ENCODE measurements at places on chromosomes 12 and 14.

DNA sequence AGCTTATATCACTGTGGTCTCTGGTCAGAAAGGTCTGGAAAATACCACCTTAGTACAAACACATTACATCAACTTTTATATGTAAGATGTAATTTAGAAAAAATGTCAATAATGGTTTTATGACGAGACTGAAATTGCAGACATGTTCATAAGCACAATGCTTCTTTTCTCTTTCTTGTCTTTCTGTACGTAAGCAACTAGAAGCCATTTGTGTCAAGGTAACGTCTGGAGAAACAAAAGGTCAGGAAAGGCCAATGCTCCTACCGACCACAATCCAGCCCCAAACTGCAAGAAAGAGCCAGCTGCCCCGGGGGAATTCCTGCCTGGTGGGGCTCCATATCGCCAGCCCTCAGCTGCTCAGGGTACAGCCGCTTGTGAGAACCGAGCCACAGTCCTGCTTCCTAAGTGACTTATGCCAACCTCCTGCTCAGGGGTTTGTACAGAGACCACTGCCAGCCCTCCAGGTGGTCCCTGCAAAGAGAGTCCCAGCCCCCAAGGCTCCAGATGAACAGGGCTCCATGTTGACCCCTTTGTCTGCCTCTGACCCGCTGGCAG lies 6.3 kb downstream of the ZNF839 start:
- DNase-seq = no peak

- no peak for DNase-seq
Observed at GRCh38 chr12:18158774-18159557, 69.0 kb upstream of the RERGL start.

GRCh38 chr12:107405436-107405835 lies 280.2 kb upstream of the PWP1 start:
- DNase-seq = no peak

- DNase-seq = no peak
Observed at GRCh38 chr14:51020024-51020710, 74.7 kb downstream of the TRIM9 start.

DNA sequence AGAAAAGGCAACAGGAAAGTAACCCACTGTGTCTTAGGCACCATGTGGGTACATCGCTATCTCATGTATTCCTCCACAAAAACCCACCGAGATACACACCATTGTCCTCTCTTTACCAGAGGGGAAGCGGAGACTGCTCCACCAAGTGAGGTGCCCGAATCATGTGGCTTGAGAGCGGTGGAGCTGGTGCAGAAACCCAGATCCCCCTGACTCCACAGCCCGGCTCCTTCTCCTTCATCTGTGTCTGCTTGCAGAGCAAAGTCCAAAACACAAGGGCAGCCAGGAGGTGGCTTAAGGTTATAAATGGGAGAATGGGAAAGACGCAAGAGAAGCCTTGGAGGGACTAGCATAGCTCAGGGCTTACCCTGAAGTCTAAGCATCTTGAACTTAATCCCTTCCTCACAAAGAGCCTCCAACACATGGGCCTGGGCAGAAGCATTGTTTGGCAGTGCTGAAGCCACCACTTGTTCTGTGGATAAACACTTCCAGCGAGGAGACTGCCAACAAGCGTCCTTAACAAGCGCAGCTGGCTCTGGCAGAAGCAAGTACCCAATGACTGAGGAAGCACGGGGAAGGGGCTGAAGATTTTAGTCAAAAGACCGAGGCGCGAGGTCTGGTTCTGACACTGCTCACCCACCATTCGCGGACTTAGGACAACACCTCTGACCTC lies 83.0 kb downstream of the TTC7B start:
- DNase-seq = peak; percentile 55

DNA sequence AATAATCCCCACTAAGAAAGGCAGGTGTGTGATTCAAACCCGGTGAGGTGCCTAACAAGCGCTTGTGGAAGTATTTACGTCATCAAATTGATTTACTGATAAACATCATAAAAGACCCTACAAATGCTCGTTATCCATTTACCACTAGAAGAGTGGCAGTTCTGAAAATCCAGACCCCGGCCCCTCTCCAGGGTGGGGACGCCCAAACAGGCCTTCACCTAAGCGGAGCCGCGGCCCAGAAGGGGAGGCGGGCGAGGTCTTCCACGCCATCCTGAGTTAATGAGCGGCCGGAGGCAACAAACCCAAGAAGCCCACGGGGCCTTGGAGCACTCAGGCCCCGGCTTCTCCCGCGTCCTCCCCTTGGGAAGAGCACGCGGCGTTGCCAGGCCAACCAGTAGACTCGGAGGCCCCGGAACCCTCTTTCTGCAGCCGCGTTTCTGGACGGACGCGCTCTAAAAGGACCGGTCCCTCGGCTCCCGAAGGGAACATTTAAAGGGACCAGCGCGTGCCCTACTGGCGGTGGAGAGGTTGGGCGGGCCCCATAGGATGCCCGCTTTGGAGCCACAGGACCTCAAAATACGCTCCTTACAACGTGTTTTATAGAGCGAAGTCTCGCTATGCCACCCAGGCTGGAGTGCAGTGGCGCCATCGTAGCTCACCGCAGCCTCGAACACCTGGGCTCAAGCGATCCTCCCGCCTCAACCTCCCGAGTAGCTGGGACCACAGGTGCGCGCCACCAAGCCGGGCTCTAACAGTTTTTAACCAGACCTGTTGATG lies 3.5 kb downstream of the PTPN21 start:
- DNase-seq = peak; percentile 72

DNA sequence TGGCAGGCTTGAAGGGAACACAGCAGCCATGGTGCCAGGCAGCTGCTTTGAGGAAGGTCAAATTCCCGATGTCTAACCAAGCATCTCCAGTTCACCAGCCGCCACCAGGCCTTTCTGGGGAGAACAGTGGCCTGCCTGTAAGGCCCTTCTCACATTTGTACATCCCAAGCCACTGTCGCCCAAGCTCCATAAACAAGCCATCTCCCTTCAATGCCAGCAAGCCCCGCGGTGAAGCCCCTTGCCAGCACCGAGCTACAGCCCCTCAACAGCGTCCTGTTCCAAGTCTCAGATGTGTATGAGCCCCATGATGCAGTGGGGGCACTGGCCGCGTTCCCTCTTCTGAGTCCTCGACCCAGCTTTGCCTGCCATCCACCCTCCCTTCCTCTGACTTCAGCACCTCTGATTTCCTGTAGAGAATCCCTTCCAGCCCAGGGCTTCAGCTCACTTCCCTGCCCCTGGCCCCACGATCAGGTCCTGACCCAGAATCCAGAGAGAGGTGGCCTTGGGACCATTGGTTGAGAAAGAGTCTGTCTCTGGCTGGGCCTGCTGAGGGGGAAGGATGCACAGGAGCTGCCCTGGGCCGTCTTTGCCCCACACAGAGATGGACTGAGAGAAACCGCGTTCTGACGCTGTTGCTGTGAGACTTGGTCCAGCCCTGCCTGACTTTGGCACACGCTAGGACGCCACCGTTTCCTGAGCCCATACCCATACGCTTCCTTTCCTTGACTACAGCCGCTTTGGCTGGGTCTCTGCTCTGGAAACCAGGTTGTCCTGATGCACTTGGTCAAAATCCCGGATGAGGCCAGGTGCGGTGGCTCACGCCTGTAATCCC lies 1.9 kb upstream of the MMP17 start:
- no peak for DNase-seq

DNA sequence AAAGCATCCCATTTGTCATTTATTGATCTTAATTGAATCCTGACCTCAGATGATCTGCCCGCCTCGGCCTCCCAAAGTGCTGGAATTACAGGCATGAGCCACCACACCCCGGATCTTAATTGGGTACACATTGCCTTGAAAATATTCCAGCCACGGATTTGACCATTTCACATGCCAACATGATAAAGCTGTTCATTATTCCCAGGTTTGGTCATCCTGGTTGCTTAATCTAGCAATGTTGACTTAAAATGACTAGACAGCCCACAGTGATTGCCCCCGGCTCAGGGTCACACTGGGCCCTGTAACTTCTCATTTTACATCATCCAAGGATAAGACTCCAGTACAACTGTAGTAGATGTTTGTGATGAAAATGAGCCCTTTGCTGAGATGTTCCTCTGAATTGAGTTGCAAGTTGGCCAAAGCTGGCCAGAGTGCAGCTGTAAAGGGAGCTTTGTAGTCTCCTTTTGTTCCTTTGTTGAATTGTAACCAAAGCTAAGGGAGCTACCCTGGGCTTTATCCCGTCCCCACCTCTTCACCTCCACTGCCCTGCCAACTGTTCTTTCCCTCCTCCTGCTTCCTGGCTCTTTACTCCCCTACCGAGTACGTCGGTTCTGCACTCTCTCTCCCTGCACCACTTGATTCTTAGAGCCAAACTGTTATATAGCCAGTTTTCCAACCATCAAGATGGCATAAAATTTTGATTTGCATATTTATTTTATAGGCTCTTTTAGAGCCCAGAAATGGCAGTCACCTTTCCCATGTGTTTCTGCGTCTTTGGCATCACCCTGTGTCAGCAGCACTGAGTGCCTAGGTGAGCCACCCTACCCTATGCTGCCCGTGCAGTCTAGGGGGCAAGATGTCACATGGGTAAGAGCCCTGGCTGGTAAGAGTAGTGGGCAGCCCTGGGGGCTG lies 141.3 kb upstream of the HIF1A start:
- no peak for DNase-seq

DNA sequence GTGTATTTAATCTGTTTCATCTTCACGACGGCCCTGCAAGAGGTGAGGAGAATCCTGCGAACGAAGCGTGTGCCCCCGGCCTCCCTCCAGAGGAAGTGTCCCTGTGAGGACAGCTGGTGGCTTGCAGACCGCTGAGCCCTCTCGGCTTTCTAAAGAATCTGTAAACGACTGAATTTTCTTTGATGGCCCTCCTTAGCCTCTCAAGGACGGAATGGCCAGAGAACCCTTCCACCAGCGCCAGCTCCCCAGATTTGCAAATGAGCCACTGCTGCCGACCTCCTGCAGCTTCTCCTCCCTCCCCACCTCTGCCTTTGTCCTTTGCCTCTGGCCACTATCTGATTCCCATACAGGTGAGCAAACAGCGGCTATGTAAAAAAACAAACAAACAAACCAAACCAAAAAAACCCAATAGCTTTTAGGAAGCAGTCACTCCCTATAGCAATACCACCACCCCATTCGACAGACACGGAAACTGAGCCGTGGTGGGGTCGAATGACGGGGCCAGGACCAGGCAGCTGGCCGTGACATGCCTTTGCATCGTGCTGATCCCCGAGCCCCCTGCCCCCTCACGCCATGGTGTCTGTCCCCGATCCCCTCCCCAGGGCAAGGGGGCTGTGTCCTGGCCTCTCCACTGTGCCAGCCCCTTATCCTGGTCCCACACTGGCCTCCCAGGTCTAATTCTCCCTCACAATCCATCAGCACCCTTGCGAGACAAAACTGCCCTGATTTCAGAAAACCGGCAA lies 23.6 kb downstream of the RFLNA start:
- no peak for DNase-seq

GRCh38 chr12:12387501-12387900 lies 30.6 kb downstream of the BORCS5 start:
- DNase-seq = no peak

GRCh38 chr14:100222224-100223093 lies 16.5 kb upstream of the YY1 start:
- no peak for DNase-seq

GRCh38 chr12:101459642-101460346 lies 15.3 kb upstream of the SPIC start:
- no peak for DNase-seq

GRCh38 chr12:7151532-7151931 lies 21.4 kb downstream of the CLSTN3 start:
- no peak for DNase-seq

DNA sequence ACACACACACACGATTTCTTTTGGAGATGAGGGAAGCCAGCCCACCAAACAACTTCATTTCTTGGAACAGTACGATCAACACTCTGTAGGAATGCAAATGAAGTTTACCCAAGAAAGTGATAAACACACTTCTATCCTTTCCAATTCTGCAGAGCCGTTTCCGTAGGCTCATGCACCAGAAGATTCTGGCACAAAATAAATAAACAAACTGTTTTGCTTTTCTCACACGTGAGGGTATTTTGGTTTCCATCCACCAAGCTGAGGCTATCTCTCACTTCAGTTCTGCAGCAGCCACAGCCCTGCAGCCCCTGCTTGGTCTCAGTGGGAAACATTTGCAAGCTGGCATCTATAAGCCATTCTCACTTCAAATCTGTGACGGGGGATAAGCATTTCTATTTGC lies 15.3 kb upstream of the TSPAN11 start:
- no peak for DNase-seq

DNA sequence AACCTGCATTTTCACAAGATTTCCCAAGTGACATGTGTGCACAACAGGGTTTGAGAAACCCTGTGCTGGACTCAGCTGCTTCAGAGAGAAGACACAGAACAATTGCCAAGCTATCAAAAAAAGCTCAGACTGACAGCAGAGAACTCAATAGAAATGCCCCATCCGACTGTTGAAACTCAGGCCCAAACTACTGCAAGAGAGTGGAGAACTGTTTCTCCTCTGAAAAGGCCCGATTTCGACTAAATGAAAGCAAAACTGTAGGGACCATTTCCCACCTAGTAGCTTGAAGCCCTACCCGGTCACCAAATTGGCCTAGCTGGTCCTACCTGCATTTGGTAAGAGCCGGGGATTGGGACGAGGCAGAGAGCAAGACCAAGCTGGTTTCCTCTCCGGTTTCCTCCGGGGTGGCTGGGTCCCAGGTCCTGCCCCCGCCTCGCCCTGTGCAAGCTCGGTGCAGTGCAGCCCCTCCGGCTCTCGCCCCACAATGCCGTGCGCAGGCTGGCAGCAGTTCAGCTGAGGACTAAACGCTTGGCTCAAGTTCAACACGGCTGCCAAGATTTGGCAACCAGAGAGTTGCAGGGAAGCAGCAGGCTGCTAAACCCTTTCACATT lies 1180.6 kb downstream of the VRK1 start:
- peak; percentile 58 for DNase-seq

GRCh38 chr12:107007411-107007810 lies 20.5 kb upstream of the MTERF2 start:
- no peak for DNase-seq

DNA sequence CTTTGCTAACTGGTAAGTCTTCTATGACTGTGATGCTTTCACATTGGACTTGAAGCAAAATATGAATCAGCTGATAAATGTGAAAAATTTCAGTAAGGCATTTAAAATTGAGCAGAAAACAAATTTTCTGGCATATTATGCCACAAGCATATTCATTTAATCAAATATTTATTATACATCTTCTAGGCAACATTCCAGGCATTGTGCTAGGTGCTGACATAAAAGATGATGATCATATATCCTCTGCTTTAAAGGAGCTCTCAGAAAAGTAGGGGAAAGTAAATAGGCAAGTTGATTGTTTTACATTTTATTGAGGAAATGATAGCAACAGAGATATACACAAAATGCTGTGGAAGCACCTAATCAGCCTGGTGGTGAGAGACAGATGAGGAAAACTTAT lies 248.9 kb downstream of the SLC16A7 start:
- no peak for DNase-seq
